Pancreas (tissue), 10 donors: ENCODE measurements at places on chromosomes 13 and 19. TPM values are rescaled to one million over a fixed set of nuclear protein-coding genes. Genes with fewer than 3 reads are reported as not detected.

Gene GJB6
- total RNA-seq = not detected

Gene PBX4
- total RNA-seq = 0.40 TPM

Gene LCP1
- 38.3 TPM for total RNA-seq

Gene SIGLEC7
- 3.0 TPM for total RNA-seq

Gene SERP2
- total RNA-seq = 1.2 TPM

Gene ARL11
- total RNA-seq = 0.06 TPM

Gene SPTBN4
- 1.3 TPM for total RNA-seq

Gene GPR4
- 1.2 TPM for total RNA-seq

Gene LYPD4
- not detected for total RNA-seq

Gene TEX29
- not detected for total RNA-seq

Gene LNX2
- total RNA-seq = 18.9 TPM

Gene ZNF83
- 13.7 TPM for total RNA-seq

Gene ZNF729
- not detected for total RNA-seq

Gene ELAVL1
- 32.2 TPM for total RNA-seq

Gene ZNF792
- 2.5 TPM for total RNA-seq

Gene RCBTB2
- 3.5 TPM for total RNA-seq

Gene TEAD2
- 18.6 TPM for total RNA-seq
